CD8-positive, alpha-beta memory T cell (primary cell): ENCODE measurements at places on chromosomes 16 and 17. TPM values are rescaled to one million over a fixed set of nuclear protein-coding genes. Genes with fewer than 3 reads are reported as not detected.

ASPHD1 gene
- total RNA-seq, result 1.7 TPM

GRCh38 chr17:49980703-49981197, 11.8 kb downstream of the DLX4 start:
- no peaks in the 10 kb centered on the region for H3K36me3 ChIP-seq
- no peak overlapping the region for H3K27ac ChIP-seq
- no peak for DNase-seq
- H3K27me3 ChIP-seq, result no peaks in the 10 kb centered on the region
- H3K4me3 ChIP-seq, result no peak overlapping the region

COX10 gene
- total RNA-seq, result 30.4 TPM

NPIPA8 gene
- total RNA-seq, result 18.7 TPM

DNA sequence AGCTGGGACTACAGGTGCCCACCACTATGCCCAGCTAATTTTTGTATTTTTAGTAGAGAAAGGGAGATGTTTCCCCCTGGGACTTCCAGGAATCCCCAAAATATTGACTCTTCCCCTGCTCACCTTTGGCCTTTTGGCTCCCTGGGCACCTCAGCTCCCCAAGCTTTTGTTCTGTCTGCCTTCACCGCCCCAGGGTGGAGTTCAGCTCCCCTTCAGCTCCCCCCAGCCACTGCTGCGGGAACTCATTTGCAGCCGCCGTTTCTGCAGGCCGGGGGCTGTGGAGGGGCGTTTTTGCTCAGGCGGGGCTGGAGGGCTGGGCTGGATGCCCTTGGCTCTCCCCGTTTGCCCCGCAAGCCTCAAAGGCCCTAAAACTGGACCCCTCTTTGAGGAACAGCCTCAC, 47.9 kb downstream of the CRISPLD2 start:
- no peak overlapping the region for H3K4me3 ChIP-seq
- H3K4me1 ChIP-seq, result no peaks in the 10 kb centered on the region
- DNase-seq, result no peak
- no peaks in the 10 kb centered on the region for H3K27me3 ChIP-seq
- no peak overlapping the region for H3K27ac ChIP-seq

- no peaks in the 10 kb centered on the region for H3K4me1 ChIP-seq
- H3K27me3 ChIP-seq, result no peaks in the 10 kb centered on the region
- H3K4me3 ChIP-seq, result no peak overlapping the region
- no peaks in the 10 kb centered on the region for H3K36me3 ChIP-seq
- no peak overlapping the region for H3K27ac ChIP-seq
- no peak for DNase-seq
Observed at GRCh38 chr16:83095941-83096692, 469.3 kb downstream of the CDH13 start.
